Stimulated activated CD4-positive, alpha-beta T cell treated with anti-CD3 and anti-CD28 coated beads, Interleukin-2, amount 100 ng/mL, for 48 hours (primary cell): ENCODE measurements at places on chromosomes 3 and 15.
A peak's percentile ranks its signal among the peaks of the same experiment; 100 is the strongest.

GRCh38 chr15:99593070-99593469 is 27.3 kb downstream of the MEF2A start:
- DNase-seq, result no peak

GRCh38 chr3:38576526-38577370 is 72.7 kb downstream of the SCN5A start:
- DNase-seq, result no peak

DNA sequence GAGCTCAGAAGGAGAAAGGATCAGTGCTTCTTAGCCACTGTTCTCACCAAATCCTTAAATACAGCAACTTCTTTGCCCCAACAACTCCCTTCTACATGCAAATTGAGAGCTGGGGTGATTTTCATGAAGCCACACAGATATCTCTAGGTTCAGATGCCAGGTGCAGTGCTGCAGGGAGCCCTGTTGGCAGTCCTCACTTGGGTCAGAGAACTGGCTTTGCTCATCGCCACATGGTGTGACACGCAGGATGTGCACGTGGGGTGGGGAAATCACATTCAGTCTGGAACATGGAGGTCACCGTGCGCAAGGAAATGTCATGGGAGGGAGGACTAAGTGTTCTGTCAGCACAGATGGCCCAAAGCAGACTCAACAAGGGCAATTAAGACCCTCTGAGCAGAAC is 103.8 kb downstream of the WDR76 start:
- DNase-seq, result no peak

DNA sequence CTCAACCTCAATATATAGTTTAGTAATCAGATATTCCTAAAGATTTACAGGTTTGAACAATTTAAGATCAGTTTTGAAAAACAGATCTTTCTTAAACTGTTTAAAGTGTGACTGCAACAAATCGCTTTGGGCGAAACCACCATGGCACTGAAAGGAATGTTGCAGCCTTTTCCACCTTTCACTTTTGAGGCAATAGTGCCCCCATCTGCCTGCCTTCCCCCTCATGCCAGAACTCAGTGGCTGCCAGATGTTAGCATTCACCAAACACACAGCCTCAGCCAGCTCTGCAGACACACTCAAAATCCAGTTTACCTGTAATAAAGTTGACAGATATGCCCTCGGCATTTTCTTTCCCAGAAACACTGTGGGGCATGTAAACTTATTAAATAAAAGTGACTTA is 3.3 kb downstream of the LYSMD4 start:
- DNase-seq, result no peak

DNA sequence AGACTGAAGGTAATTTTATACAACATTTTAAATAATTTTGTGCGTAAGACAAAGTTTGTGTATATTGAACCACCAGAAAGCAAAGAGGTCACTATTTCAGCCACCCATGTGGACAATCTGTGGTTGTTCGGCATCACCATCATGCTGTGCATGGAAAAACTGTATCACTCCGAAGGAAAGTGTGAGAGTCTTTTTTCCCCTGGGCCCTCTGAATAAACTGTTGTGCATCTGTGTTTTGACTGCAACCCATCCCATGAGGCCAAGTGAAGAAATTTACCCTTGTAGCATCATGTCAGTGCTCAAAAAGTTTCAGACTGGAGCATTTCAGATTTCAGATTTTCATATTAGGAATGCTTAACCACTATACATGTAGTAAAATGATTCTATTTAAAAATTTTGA is 85.3 kb downstream of the IMPG2 start:
- DNase-seq, result no peak

GRCh38 chr3:38834110-38834509 is 18.1 kb upstream of the SCN10A start:
- DNase-seq, result peak; percentile 28

DNA sequence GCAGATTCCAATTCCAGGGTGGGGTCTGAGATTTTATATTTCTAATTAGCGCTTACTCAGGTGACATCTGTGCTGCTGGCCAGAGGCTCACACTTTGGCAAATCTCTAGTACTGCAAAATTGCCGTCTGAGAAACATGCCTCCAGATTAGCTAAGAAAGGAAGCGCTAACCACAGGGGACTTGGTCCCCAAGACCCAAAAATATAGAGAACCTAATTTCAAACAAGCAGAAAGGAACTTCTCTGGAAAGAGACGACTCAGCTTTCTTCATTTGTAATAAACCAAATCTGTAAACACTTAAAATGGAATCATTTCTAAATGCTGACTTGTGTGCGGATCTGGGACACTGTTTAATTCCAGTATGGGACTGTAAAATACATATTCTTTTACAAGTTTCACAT is 55.7 kb downstream of the B3GNT5 start:
- DNase-seq, result no peak

- no peak for DNase-seq
Observed at GRCh38 chr3:55452886-55453285, 34.2 kb downstream of the WNT5A start.

- DNase-seq, result no peak
Observed at GRCh38 chr3:61877359-61878138, 316.2 kb downstream of the PTPRG start.

GRCh38 chr15:75452865-75453702 is 1.6 kb upstream of the SIN3A start:
- DNase-seq, result peak; percentile 67

DNA sequence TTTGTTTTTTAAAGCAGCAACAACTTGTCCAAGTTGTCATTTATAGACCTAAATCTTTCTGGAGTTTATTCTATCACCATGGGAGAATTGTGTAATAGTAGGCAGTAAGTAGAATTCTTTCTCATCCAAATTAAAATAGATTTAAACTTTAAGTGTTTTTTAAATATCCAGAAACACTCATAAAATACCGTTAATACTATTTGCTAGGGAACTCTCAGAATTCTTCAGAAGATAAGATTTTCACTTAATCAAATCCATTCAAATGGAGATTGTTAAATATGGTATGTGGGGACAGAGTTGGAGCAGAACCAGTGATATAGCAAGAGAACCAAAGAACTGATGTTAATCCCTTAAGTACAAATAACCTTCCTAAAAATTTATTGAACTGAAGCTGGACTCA is 71.0 kb downstream of the ARIH1 start:
- DNase-seq, result no peak

DNA sequence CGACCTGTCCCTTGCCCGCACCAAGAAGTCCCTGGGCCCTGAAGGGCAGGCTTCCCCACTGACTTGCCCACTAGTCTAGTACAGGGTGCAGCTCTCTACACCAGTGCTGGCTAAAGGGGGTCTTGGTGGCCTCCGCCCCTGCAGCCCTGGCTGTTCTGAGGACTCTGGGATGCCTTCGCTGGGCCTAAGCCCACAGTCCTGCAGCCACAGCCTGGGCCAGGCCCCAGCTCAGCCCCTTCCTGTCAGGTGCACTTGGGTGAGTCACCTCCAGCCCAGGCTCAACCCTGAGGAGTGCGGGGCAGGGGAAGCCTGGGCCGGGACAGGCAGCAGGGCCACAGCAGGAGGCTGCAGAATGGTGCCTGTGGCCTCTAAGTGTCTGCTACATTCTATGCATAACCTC is 971 bp downstream of the C3orf22 start:
- DNase-seq, result no peak

- DNase-seq, result no peak
Observed at GRCh38 chr3:147369231-147369630, 37.1 kb downstream of the ZIC4 start.

DNA sequence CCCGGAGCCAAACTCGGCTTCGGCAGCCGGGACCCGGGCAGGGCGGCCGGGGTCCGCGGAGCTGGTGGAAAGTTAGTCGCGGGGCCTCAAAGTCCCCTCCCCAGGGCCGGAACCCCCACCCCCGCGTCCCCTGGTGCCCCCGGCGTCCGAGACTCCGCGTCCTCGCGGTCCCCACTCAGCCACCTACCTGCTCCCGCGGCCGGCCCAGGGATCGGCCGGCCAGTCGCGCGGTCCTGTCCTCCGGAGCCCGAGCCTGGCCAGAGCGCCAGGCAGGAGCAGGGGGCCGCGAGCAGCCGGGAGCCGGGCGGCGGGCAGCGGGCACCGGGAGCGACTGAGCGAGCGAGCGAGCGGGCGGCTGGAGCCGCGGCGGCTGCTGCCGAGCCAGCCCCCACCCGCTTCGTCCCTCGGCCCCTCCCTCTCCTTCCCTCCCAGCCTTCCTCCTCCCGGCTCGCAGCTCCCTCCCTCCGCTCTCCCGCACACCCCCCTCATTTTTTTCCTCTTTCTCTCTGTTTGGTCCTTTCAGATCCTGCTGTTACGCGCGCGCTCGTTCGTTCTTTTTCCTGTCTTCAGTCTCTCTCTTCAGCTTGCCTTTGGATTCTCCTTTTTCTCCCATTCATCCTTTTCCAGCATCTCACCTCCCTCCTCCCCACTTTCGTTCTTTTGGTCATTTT is at the start of gene MEGF11:
Gene MEGF11 (minus strand): TSS at position 333 of the 671 bp plus-strand sequence. CDS start 125,347 bp downstream, outside the sequence.
- no peak for DNase-seq

DNA sequence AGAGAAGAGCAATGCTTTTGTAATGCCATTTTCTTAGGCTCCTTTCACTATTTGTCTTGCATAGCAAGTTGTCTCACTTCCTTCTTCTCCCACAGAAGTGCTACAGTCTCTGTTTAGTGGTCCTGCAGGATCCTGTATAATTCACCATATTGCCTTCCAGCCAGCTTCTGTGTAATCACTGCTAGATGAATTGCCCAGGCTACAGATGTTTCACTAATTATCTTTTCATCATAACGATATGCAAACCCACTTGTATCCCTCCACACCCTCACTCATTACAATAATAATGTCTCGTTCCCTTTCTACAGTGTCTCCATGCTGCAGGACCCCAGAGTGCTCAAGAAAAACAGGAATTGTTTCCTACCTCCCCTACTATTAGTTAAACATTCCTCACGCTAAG is 402.9 kb downstream of the TBL1XR1 start:
- DNase-seq, result no peak

DNA sequence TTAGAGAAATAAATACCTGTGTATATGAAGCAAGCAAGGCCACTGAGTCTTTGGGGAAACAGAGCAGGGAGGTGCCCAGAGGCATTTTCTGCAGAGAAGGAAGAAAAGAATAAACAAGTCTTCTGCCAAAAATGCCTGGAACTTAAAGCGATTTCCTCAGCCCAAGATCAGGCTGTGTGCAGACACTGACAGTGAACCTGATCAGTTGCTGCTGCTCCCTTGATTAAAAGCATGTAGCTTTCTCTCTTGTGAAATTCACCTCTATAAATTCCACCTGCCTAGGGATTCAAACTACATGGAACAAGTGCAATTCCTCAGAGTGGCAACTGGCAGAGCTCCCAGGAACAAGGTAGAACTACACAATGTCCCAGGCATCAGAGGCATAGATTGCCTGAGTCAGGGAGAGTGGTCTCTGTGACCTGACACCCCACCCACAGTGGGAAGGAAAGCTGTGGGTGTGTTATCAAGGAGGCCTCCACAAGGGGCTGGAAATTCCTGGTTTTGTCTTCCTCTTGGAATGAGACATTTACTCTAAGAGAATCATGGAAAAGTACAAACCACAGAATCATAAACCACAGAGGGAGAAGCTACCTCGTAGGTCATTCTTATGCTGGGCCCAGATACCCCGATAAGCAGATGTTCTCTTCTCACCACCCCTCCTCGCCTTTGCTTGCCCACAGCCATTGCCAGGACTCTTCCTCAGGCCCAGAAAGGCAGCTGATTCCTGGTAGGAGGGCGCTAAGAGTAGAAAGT is 1.8 kb upstream of the ZBTB38 start:
- no peak for DNase-seq

DNA sequence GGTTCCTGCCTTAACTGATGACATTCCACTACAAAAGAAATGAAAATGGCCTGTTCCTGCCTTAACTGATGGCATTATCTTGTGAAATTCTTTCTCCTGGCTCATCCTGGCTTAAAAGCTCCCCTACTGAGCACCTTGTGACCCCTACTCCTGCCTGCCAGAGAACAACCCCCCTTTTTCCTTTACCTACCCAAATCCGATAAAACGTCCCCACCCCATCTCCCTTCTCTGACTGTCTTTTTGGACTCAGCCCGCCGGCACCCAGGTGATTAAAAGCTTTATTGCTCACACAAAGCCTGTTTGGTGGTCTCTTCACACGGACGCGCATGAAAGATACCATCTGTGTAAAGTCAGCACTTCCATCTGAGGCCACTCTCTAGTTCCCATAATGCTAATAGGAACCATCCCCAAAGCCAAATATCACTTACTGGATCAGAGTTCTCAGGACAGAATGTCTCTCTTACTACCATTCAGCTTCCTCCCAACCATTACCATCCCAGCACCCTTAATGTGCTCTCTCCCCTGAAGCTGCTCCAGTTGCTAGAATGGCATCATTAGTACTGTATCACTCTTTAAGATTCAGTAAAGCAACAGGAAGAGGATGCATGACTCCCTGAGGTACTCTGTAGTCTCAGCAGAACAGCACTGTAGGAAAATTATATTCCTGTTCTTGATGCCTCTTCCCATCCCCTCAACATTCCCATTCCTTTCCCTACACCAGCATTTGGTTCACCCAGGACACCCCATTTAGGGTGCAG is 2.3 kb upstream of the HRG start:
- no peak for DNase-seq

- no peak for DNase-seq
Observed at GRCh38 chr3:29695201-29695600, 414.3 kb downstream of the RBMS3 start.

DNA sequence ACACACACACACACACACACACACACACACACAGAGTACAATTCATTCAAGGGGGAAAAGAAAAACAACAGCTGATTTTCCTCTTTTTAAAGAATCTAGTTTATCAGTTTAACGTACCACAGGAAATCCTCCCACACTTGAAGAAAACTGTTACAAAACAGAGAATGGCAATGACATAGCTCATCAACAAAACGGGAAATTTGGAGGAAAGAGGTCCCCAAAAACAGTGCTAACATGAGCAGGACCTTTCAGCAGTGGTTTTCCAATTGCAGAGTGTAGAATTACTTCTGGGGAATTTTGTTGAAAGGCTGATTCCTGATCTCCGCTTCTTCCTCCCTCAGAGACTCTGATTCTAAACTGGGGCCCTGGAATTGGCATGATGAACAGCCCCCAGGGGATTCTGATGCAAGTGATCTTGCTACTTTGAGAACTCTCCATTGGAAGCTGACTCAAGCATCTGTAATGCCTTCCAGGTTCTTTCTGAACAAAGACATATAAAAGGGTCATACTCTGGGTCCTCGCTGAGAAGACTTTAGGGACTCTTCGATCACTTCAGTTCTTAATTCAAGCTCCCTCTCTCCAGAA is 442.6 kb upstream of the PROK2 start:
- DNase-seq, result no peak
